ENCODE measurements at places on chromosomes 7 and 10. TPM values are rescaled to one million over a fixed set of nuclear protein-coding genes. Genes with fewer than 3 reads are reported as not detected.

CCL24 gene
- total RNA-seq: not detected

ERVW-1 gene
- not detected for total RNA-seq

CCDC146 gene
- 15.4 TPM for total RNA-seq

DNA sequence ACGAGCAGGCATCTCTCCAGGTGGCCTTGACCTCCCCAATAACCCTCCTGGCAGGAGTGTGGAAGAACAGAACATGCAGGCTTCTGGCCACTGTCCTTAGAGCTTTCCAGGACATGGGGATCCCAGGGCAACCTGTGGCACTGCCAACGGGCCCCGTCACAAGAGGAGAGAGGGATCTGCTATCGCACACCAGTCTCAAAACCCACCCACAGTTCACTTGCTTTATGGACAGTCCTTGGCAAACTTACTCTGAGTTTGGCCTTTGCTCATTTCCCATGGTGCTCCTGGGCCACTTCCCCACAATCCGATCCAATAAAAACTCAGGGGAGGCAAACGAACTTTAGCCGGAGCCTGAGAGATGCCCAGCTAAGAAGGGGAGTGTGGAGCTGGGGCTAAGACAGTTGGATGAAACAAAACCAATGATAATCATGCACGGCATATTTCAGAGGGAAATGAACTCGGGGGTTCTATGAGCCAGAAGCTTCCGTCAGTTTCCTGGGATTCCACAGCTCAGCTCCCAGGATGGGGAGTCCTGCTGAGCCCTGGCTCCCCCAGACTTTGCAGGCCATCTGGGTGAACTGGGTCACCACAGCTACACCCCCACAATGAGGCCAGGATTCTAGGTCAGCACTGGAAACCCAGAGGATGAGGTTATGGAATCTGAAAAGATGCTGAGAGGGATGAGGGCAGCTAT, 158.4 kb downstream of the NEURL1 start:
- no peak for DNase-seq

- DNase-seq: no peak
These were observed 137.1 kb downstream of the OAT start for GRCh38 chr10:124281666-124282065.

DNA sequence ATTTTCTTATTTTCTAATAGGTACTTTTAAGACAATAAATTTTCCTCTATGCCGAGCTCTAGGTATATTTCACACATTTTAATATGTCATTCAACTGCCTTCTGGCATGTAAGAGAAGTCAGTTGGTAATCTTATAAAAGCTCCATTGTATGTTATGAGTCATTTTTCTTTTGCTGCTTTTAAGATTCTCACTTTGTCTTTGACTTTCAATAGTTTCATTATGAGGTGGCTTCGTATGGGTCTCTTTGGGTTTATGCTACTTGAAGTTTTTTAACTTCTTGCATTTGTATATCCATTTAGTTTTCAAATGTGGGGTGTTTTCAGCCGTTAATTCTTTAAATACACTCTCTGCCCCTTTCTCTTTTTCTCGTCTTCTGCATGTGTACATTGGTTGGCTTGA, 80.5 kb downstream of the ABCA13 start:
- DNase-seq: no peak
